ENCODE measurements at places on chromosomes 5 and 9.

- no peak for DNase-seq
Observed at GRCh38 chr9:106025453-106025852, 331.1 kb downstream of the TMEM38B start.

GRCh38 chr5:34460496-34460895 lies 195.6 kb upstream of the RAI14 start:
- no peak for DNase-seq

DNA sequence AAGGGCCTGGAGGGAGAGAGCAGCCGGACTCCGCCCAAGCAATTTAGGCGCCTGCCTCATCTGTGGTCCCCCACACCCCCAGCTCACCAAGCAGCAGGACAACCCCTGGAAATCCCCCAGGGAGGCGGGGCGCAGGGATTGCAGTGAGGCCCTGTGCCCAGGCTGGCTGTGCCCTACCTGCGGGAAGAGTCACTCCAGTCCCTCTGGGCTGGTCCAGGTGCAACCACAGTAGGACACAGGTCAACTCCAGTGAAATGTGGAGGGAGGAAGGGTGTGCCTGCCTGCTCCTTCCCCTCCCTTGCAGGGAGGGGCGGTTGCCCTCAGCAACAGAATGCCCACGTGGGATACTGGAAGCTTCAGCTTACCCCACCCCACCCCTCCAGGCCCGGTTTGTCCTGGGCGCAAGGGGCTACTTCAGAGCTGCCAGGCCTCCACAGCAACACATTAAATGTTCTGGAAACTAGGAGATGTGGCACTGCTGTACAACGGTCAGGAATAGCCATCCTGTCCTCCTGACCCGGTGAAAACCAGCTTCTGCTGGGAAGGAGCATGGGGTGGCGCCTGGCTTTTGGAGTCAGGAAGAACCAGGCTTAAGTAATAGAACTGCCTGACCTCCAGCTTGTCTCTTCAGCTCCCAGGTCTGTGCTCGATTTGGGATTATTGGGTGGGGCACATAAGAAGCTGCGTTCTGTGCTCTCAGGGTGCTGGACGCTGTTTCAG lies 22.5 kb downstream of the ABO start:
- no peak for DNase-seq

- no peak for DNase-seq
Observed at GRCh38 chr9:91178281-91179236, 183.2 kb downstream of the AUH start.

DNA sequence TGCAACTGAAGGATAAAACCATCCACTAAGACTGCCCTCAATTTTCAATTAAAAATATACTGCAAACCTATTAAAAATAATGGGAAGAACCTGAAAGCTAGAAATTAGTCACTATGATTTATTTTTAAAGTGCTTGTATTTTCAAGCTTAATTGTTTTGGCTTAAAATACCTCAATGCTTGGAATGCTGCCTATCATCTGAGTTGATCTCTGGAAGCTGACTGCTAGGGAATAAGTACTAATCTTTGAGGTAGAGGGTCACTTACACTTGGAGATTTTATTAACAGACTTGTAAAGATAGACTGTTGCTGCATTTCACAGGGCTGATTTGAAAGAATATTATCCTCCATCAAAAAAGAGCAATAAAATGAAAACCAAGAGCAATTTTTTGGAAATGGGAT lies 6.2 kb downstream of the PCSK1 start:
- DNase-seq = no peak

DNA sequence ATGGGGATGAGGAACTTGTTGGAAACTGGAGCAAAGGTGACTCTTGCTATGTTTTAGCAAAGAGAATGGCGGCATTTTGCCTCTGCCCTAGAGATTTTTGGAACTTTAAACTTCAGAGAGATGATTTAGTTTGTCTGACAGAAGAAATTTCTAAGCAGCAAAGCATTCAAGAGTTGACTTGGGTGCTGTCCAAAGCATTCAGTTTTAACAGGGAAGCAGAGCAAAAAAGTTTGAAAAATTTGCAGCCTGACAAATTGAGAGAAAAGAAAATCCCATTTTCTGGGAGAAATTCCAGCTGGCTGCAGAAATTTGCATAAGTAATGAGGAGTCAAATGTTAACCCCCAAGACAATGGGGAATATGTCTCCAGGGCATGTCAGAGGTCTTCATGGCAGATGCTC lies 682.3 kb upstream of the ST8SIA4 start:
- DNase-seq = no peak

Measured in stimulated activated CD4-positive, alpha-beta T cell treated with anti-CD3 and anti-CD28 coated beads, Interleukin-4, amount 100 ng/mL, for 1 hour (primary cell).